Effector CD4-positive, alpha-beta T cell (primary cell): ENCODE measurements at places on chromosomes 2 and 18.

GRCh38 chr18:10839421-10839820 is 309.9 kb downstream of the PIEZO2 start:
- DNase-seq: no peak

GRCh38 chr2:196149948-196150347 is 21.4 kb downstream of the STK17B start:
- no peak for DNase-seq

- DNase-seq: no peak
Observed at GRCh38 chr18:67650686-67651385, 134.3 kb upstream of the DSEL start.

GRCh38 chr2:47751856-47752414 is 31.0 kb upstream of the MSH6 start:
- no peak for DNase-seq

- DNase-seq: no peak
Observed at GRCh38 chr2:168956392-168956791, 55.3 kb downstream of the G6PC2 start.

DNA sequence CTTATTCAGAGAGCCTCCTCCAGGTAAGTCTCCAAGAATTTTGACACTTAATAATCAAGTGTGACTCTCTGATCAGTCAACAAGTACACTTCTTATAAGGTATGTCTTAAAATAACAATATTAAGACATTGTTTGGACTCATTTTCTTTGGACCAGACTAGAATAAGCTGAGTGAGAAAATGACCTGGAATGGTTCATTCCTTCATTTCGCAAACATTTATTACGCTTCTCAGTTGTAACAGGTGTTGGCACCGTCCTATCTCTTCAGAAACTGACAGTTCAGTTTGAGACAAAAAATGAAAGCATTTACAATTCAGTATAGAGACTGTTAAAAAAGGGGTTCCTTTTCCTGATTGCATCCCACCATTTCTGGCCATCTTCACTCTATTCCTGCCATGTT is 46.6 kb downstream of the TSPYL6 start:
- no peak for DNase-seq

- no peak for DNase-seq
Observed at GRCh38 chr2:239722760-239723470, 302.2 kb downstream of the NDUFA10 start.

DNA sequence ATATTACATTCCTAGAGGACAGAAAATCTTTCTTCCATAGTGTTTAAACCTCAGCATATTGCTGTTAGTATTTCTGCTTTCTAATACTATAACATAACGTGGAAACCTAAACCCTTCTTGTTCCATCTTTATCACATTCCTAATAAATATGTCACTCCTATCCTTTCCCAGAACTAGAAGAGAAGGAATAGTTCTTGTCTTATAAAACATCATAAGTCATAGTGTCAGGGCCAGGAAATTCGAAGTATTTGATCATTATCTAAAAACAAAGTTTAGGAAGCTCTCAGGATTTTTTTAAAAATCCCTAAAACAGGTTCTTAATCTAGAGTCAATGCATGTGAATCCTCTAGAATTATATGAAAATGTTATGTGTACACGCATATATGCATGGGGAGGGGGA is 2.0 kb downstream of the NHEJ1 start:
- DNase-seq: no peak

DNA sequence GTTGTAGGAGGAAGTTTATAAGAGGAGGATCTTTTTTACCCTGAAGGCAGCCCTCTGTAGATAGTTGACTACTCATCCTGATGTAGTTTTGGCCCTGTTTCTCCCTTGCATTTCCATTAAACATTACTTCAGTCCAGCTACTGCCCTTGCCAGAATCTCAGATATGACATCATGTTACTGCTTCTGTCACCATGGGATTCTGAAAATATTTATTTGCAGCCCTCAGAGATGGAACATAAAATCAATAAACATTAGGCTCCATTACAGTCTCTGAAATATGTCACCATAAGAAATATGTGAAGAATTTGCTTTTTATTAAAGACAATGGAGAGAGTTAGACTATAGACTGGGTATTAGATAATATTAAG is 68.7 kb upstream of the STK39 start:
- no peak for DNase-seq

DNA sequence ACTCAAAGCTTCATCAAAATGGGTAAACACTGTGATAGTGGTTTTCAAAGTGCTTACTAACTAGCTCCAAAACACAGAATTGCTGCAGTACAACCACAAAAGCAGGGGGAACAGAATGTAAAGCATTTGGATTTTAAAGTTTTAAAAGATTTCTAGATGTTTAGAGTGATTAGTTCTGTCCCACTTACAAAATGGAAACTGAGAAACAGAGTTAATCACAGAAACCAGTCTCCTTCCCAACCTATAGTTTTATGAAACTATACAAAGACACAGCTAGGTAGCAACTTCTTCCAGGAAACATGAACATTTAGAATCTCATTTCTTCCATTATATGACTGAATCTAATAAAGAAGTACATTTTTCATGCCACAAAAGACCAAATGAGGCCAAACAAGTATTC is 73.8 kb upstream of the HNRNPA3 start:
- no peak for DNase-seq

DNA sequence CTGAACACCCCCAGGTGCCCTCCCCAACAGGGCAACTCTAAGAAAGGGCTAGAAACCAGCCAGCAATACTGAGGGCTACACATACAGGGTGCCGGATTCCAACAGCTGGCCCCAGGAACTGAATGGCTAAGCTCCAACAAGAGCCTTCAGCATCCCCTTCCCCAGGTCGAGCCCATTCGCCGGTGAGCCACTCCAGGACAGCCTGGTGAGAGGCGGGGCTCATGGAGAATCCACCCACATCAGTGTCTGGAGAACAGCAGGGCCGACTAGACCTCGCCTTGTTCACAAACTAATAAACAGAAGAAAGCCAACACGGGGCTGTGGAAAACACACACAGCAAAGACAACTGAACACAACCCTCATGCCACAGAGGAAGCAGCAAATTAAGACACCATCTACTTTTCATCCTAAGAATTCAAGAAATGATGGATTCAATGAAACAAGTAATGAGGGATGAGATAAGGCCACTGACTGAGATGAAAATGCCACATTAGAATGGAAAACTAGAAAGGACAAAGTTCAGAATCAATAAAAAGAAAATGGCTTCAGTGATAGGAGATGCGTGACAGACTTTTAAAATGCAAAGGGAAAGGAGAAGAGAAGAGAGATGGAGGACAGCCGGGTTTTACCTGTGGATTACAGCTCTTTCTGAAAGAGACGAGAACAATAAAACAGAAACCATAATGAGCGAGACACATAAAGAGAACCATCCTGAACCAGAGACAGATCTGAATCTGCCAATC is 8.2 kb downstream of the PER2 start:
- no peak for DNase-seq

GRCh38 chr2:16126517-16127275 is 186.3 kb downstream of the MYCN start:
- DNase-seq: no peak

GRCh38 chr18:389658-390357 is 110.7 kb downstream of the COLEC12 start:
- DNase-seq: no peak

- no peak for DNase-seq
Observed at GRCh38 chr2:101673920-101674319, 23.6 kb upstream of the MAP4K4 start.

DNA sequence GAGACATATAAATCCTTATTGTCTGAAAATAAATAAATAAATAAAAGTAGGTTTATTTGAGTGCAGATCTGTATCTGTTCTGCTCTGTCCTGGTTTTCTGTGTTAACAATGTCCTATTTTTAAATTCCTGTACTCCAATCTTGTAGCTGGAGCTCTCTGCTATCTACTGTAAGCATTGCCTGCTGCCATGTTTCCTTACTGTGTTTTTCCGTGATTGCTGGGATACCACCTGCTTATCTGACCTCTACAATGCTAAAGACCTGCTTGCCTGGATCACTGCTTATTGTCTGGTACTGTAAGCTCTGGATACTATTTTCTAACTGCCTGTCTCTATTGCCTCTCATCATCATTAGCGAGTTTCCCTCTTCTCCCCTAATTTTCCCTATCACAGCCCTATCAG is 11.6 kb downstream of the PTPN4 start:
- DNase-seq: no peak

DNA sequence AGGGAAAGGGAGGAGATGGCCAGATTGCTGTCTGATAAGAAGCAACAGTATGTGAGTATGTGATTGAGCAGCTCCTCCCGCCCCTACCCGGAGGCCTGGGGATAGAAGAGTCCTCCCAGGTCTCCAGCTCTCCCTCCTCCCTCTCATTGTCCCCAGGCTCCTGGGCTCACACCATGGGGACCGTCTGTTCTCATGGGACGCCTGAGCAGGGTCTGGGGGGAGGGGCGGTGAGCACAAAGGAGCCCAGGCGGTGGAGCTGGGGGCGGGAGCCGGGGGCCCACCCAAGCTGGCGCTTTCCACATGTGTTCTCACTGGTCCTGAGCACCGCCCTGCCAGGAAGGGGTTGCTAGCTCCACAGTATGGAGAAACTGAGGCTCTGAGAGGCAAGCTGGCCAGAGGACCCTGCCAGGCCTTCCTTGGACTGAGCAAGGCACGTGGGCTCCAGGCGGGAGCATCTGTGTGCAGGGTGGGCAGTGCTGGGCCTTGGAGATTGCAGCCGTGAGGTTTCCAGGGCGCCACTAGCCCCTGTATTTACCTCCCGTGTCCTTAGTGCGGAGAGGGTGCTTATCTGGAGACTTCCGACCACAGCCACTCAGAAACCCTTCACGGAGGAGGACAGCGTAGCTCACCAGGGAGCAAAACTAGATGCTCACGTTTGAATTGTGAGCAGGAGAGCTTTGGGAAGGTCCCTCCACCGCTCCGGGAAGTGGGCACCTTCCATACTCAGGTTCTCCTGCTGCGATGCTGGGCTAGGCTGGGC is 37.4 kb downstream of the PDIA6 start:
- DNase-seq: no peak

- DNase-seq: no peak
Observed at GRCh38 chr2:56170504-56170903, 13.3 kb upstream of the CCDC85A start.

- DNase-seq: no peak
Observed at GRCh38 chr2:235471186-235471747, 22.6 kb upstream of the AGAP1 start.

DNA sequence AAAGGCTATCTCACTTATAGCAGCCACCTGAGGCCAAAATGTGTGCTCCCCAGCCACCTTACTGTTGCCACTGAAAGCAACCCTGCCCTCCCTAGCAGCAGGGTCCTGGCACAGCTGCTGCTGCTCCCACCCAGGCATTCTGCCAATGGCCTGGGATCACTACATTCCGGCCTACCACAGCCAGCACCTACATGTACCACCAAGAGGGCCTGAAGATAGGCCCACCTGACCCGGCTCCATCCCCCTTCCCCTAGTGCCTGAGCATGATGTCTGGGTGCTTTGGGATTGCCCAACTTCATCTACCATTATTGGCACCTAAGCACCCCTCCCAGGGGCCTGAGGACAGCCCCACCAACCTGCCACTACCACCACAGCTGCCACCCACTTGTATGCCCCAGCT is 34.6 kb upstream of the PAX3 start:
- DNase-seq: no peak

GRCh38 chr2:3793249-3793648 is 89.9 kb downstream of the DCDC2C start:
- no peak for DNase-seq

- no peak for DNase-seq
Observed at GRCh38 chr2:178747767-178748166, 59.5 kb downstream of the TTN start.

DNA sequence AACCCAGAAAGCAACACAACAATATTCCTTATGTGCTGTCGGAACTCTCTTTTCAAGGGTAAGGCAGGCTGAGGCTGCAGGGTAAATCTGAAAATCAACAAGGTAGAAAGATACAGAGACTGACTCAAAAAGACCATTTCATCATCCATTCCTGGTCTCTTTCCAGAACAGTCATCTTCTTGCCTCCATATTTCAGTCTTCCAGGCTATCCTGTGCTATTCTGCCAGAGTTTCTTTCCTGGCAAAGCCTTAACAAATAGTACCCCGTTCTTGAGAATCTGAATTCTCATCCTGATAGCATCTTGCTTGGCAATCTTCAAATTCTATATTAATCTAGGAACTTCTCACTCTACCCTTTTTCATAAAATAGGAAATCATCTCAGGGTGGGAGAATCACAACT is 15.5 kb downstream of the DPP10 start:
- DNase-seq: no peak

GRCh38 chr2:10431797-10432196 is 16.3 kb downstream of the ODC1 start:
- DNase-seq: no peak

DNA sequence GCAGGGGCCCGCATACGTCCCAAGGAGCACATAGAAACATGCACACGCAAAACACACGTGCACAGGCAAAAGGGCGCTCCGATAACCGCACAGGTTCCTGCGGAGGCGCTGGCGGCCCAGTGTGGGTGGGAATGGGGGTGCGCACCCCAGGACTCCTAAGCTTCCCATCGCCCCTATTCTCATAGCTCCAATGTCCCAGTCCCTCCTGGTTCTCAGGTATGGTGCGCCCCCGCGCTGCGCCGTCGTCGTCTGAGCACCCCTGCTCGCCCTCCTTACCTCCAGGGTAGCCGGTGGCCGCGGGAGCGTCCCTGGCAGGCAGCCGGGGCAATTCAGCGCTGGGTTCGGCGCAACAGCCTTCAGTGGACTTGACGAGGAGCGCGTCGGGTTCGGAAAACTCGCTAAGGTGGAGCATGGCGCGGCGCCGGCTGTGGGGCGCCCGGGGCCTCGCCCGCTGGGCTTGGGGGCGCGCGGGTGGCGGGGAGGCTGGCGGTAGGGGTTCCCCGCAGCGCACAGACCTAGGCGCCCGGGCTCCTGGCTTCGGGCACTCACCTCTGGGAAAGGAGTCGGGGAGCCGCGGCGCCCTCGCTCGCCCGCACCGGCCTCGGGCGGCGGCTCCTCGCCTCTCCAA is 328 bp downstream of the EGR4 start:
- DNase-seq: no peak

- no peak for DNase-seq
Observed at GRCh38 chr2:169693360-169693759, 845 bp downstream of the CFAP210 start.

- no peak for DNase-seq
Observed at GRCh38 chr2:57291209-57291608, 755.4 kb upstream of the VRK2 start.

DNA sequence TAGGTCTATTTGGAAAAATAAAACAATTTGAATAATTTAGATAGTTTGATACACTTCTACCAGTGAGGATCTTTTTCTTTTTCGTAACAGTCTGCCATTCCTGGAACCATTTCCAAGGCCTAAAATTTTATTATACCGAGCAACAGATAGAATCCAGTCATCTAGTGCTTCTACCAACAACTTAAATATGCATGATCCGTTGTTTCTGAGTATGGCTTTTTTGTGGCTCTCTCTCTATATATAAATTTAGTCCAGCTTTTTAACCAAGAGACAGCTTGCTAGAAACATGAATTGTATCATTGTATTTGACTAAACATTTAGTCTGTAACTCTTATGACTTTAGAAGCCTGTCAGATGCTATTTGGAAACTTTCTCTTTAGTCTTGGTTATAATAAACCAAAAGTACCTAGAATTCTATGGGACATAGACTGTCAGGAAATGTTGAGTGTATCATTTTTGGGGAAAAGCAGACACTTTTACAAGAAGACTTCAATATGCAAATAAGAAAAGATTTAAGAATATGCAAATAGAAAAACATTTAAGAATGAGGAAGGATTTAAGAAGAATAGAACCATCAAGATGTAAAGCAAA is 161.4 kb downstream of the ZEB2 start:
- DNase-seq: no peak
